ENCODE measurements at places on chromosomes 2 and 18.

DNA sequence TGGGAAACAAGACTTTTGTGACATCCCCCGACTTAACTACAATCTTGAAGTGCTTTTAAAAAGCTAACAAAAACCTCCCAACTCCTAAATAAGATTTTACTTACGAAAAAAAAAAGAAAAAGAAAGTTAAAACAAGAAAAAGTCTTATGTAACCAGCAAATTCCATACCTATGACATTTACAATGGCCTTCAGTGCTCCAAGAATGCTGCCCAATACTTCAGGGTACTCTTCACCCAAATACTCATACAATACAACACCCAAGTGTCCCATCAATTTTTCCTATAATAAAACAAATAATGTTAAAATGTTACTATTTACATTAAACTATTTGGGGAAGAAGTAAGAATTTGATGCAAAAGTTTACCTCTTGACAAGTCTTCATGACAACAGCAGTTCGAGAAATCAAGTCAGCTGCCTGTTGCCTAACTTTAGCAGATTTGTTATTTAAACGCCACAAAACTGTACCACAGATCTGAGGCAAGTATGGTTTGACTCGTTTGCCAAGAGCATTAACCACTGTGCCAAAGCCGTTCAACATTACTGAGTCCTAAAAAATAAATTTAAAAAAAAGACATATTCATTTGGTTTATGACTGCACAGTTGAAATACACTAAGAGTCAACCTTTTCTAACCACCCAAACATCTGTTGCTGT lies 34.8 kb downstream of the SF3B1 start:
- no peak for DNase-seq

GRCh38 chr2:231241755-231242507 lies 43.5 kb downstream of the ARMC9 start:
- peak; percentile 57 for DNase-seq

GRCh38 chr2:41970988-41971660 lies 76.7 kb upstream of the PKDCC start:
- no peak for DNase-seq

- DNase-seq = no peak
Measured at GRCh38 chr18:10518595-10519255, 7.1 kb upstream of the NAPG start.

DNA sequence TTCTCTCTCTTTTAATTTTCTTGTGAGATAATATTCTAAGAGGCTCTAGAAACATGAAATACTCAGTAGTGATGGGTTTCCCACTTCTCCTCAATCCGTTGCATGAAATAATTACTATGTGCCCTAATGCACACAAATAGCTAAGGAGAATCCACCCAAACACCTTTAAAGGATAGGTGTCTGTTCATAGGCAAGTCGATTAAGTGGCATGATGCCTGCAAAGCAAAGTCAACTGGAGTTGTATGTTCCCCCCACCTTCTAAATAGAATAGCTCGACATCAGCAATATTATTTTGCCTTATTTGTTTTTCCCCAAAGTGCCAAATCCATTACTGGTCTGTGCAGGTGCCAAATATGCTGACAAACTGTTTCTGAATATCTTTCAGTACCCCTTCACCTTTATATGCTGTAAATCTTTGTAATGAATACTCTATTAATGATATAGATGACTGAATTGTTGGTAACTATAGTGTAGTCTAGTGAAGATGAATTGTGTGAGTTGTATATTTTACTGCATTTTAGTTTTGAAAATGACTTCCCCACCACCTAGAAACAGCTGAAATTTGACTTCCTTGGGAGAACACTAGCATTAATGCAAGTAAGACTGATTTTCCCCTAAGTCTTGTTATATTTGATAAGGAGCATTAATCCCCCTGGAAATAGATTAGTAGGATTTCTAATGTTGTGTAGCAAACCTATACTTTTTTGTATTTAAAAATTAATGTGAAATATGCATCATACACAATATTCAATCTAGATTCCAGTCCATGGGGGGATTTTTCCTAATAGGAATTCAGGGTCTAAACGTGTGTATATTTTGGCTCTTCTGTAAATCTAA lies 9.0 kb downstream of the TBR1 start:
- DNase-seq = no peak

GRCh38 chr2:236531195-236531594 lies 38.4 kb upstream of the ACKR3 start:
- no peak for DNase-seq

DNA sequence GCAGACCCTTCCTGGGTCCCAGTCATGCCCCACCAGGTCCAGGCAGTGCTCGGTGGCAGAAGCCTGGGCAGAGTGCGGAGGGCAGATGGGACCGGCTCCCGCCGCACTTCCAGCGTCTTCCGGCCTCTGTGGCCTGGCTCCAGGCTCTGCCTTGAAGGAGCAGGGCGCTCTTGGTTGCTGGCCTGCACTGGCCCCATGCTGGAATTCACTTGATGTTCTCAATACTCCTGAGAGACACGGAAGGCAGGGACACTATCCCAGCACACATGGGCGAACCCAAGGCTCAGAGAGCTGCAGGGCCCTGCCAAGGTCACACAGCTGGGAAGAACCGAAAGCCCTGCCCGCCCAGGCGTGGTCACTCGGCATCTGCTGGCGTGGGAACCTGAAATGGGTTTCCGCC lies 87.6 kb upstream of the ODC1 start:
- no peak for DNase-seq

DNA sequence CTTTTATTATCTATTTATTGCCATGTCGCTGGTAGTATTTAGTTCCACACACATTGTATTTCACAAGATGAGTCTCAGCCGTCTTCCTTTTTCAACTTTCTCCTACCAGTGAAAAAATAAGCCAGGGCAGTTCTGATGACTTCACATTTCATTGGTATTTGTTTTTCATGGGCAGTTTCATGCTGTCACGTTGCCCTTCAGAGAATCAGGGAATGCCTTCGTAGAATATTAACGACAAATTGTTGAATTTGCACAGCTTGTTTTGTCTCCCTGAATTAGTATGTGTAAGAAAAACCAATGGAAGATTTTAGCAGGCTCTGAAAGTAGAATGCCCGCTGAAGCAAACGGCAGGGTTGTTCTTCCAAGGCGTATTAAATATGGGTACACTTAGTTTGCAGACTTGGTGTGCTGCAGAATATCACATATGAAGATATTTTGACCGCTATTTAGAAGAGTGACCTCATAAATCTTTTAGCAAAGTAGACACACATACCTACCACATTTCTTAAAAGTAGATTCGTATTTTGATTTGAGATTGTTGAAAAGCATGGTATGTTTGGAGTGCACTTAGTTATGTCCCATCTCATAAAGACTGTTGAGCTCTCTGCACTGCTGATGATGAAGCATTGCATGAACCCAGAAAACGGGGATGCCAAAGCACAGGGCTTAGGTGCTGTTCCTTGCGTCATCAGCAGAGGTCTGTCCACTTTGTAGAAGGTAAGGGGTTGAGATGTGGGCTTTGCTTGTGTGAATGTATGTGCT lies 2.9 kb downstream of the NEDD4L start:
- DNase-seq = no peak
